A172 (cell line): ENCODE measurements at places on chromosomes 13 and 19.
A peak's percentile ranks its signal among the peaks of the same experiment; 100 is the strongest.

GRCh38 chr13:111007209-111007608 lies 92.3 kb upstream of the ANKRD10 start:
- DNase-seq = peak; percentile 25

- DNase-seq = no peak
These were observed 930.5 kb upstream of the SLC10A2 start for GRCh38 chr13:103996733-103997132.

DNA sequence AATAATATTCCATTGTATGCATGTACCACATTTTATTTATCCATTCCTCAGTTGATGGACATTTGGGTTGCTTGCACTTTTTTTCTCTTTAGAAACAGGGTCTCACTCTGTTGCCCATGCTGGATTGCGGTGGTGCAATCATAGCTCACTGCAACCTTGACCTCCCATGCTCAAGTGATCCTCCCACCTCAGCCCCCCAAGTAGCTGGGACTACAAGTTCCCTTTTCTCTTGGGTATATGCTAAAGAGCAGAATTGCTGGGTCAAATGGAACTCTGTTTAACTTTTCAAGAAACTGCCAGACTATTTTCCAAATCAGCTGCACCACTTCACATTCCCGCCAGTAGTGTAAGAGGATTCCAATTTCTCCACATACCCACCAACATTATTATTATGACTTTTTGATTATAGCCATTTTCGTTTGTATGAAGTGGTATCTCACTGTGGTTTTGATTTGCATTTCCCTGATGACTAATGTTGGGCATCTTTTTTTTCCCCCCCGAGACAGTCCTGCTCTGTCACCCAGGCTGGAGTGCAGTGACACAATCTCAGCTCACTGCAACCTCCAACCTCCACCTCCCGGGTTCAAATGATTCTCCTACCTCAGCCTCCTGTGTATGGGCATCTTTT lies 7.6 kb upstream of the IPO5 start:
- peak; percentile 27 for DNase-seq

- no peak for DNase-seq
These were observed 3.9 kb downstream of the IRF2BP1 start for GRCh38 chr19:45881909-45882528.

DNA sequence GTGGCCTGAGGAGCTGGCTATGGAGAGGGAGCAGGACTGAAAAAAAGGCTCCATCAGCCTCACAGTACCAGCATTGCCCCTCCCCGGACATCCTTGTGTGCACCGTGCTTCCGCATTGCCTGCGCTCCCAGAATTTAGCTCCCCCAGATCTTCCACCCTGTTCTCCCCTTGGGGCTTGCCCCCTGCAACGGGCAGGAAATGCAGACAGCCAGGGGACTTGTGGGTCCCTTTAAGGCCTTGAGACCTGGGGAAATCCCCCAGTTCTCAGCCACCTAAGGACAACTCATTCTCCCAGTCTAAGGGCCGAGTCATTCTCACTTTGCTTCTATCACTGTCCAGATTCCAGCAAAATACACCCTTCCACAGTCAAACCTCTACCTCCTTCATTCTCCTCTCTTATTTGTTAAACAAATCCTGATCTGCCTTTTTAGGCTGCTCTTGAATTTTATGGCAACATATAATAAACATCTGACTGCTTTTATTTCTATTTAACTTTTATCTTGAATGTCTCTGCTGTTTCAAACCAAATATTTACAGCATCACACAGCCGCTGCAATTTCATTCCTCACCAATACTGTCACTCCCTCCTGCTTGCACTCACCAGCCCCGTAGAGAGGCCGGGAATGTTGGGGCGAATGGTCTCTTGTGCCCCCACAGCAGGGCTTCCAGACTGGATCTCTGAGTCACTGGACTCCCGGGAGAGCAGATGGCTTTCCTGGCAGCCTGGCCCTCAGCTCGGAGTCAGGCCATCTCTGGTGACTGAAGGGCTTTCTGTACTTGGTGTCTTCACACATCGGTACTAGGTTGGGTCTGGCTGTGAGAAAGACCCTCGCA lies 221.9 kb downstream of the TSHZ3 start:
- peak; percentile 92 for DNase-seq

GRCh38 chr19:34475975-34476594 lies 5.5 kb upstream of the WTIP start:
- no peak for DNase-seq

DNA sequence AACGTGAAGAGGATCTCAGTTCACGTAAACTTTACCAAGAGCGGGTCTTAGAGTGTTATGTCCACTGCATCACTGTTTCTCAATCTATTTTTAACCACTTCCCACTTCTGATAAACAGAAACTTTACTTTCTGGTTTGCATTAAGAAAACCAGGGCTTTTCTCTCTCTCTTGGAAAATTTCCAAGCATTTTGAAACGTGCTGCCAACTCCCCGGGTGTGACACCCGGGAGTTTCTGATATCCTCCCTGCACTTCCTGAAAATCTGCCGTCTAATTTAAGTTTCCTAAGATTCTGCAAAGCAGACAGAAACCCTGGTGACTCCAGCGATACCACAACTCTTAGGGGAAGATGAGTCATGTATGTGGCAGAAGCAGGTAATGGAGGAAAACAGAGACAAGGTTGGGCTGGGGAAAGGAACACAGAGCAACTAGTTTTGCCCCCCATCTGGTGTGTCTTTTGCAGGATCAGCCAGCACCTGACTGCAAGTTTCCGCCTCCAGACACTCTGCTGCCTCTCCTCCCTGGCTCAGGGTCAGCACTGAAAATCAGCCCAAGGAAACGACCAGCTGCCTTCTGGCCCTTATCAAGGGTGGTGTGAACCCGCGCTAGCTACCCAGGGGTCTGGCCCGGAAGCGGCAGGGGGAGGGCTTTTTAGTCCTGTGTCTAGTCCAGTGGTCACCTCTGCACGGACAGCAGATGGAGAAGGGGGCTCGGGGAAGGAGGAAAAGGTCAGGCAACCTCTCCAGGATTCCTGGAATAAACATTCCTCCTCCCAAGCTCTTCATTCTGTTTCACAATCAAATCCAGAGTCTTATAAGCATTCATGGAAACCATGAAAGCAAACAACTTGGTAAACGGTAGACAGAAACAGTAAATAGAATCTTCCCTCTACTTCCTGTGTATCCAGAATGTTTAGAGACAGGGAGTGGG lies 11.3 kb upstream of the FFAR2 start:
- DNase-seq = peak; percentile 64

DNA sequence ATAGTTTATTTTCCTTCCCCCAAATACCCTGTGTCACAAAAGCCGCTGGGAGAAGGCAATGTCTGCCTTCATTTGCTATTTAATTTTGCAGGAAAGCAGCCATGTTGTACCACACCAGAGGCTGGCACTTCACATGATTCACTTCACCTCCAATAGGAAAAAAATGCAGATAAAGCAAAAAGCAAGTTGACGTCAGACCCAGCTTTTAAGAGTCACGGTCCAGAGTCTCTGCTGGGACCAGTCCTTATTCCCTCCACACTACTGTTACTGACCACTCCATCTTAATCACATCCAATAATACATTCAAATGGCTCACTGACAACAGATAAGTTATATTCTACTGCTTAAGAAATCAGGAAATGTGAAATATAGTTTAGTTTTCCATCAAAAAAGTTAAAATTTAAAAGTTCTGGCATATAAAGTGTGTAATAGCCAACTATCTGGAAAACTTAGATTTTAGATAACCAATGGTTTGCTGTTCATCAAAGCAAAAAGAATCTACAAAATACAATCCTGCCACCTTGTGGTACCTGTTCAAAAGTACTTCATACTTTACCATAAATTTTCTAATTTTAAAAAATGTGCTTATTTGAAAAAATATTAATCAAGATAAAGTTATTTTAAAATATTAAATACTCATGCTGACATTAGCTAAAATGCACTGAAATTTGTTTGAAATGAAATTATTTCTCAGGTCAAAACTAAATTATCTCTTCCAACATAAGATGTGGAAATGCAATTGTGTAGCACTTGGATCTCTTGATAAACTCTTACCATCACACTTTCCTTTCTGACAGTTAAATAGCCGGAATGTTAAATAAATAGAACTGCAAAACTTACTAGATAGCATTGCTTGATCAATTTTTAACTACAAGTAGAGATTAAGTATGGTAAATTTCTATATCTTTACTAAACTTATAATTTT lies 97.3 kb downstream of the SERP2 start:
- peak; percentile 33 for DNase-seq

GRCh38 chr19:7004313-7004931 lies 16.8 kb downstream of the MBD3L2B start:
- peak; percentile 21 for DNase-seq

DNA sequence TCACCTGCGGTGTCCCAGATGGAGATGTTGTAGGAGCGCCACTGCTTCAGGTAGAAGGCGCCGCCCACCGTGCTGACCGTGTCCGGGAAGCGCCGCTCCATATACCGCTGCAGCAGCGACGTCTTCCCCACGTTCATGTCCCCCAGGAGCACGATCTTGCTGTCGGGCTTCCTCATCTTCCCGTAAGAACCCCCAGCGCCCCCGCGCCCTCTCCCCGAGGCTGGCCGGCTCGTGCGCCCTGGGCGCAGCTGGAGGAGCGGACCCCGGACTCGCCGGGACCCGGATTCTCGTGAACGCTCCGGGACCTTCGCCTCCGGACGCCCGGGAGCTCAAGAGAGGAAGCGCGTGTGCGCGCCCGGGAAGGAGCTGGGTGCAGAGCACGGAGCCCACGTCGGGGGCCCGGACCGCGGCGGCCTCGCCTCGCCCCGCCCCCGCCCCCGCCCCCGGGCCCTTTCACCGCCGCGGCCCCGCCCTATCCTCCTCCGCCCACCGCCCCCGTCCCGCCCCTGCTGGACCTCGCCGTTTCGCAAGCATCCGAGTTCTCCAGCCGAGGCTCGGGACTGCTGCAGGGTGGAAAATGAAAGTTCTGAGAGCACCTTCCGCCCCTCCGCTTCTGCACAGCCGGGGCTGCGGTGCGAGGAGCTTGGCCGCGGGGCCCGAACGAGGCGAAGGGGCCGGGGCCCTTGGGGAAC lies at the start of gene RAB20:
Gene RAB20, minus strand, starts transcription at position 379 of the 692 bp plus-strand sequence. Its CDS starts 203 bp downstream, at position 176.
- DNase-seq = peak; percentile 48

DNA sequence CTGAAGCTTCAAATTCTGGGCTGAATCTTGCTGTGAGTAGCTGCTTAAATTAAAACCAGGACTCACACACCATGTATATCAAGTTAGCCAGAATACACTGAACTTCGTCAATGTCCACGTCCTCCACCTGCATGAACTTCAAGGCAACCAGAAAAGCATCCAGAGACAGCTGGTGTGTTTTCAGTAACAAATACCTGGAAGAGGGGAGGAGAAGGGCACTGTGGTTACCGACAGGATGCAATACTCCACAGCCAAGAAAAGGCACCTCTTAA lies 20.4 kb downstream of the PROZ start:
- peak; percentile 52 for DNase-seq

DNA sequence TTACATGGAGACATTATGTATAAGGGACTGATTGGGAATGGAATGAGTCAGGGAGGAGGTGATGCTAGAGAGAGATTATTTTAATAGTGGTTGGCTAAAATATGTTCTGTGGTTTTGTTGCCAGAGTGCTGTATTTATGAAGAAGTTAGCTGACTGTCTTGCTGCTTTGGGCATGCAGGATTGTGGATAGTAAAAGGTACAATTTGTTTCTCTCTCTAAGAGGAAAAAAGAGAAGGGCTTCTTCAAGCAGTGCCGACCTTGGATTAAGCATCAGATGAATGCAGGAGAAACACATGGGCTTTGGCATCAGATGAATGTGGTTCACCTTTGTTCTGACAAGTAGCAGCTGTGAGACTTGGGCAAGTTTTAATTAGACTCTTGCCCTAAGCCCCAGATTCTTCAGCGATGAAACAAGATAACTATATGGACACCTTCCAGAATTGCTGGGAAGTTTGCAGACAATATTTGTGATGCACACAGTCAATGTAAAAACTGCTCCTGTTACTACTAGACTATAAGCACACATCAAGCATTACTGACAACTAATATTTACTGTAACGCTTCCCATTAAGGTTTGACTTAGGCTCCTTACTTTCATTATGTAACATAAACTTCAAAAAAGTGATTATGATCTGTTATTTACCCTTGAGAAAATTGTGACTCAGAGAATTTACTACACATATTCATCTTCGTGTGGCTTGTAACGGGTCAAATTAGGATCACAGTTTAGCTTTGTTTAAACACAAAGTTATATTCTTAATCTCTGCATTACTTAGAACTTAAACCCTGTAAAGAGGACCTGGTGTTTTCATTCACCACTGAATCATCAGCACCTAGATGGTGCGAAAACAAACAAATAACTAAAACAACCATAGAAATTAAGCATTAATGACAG lies 824.0 kb downstream of the PCDH9 start:
- peak; percentile 47 for DNase-seq

DNA sequence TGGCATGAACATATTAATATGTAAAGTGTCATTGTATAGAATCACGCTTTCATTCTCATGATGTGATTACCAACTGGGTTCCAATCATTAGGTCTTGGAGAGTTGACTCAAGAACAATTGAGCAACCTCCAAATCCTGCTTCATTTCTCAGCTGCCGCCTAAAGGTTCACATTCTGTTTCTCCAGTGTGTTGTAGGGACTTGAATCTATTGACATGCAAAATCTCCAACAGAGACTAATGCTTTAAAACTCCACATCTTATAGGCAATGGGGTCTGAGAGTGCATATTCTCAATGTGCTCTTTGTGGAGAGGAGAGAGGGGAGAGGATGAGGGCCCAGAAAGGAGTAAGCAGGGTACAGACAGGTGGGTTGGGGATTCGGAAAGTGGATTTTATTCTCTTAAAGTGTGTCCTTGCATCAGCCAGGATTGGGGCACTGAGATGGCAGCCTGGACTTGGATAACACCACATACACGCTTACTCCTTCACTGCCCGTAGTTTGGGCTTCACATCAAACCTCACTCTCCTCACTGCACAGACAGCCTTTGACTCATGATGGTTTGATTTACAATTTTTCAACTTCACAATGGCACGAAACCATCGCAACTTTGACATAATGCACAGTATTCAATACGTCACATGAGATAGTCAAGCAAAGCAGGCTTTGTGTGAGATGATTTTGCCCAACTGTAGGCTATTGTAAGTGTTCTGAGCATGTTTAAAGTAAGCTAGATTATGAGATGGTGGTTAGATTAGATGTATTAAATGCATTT lies 241.3 kb upstream of the IRS2 start:
- DNase-seq = no peak

DNA sequence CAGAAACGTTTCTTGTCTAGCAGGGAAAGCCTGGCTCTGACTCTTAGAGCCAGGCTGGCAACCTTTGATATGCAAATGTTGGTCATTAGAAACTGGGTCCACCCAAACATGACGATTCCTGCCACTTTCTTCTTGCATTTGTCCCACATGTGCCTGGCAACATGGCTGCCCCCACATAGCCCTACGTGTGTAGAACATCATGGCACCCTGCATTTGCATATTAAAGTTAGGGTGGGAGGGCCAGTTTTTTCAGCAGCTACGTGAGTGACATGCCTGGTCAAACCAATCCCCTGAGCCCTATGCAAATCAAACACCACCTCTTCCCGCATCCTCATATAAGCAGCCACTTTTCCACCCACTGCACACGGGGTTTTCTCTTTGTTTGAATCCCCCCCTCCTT lies 95.0 kb downstream of the LIG4 start:
- DNase-seq = no peak

GRCh38 chr19:5115771-5116202 lies 146.9 kb downstream of the KDM4B start:
- DNase-seq = no peak
